Cortex of kidney (tissue), 1 donor: ENCODE measurements at places on chromosomes 5 and 9.

DNA sequence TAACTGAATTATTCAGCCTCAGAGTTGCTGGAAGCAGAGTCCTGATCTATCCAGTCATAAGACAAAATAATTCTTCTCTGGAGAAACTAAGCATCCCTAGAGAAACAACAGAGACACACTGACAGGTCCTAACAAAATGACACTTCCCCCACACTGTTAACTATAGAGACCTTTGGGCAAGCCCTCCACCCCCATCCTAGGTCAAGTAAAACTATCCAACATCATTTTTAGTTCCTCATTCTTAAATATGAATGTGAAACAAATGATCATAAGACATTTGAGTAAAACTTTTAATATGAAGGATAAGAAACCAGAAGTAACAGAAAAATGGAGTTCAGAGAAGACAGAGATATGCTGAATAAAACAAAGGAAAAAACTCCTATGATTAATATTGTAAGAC, 30.9 kb downstream of the CNTLN start:
- DNase-seq = no peak

GRCh38 chr5:30581198-30581935, 612.1 kb upstream of the CDH6 start:
- no peak for DNase-seq

DNA sequence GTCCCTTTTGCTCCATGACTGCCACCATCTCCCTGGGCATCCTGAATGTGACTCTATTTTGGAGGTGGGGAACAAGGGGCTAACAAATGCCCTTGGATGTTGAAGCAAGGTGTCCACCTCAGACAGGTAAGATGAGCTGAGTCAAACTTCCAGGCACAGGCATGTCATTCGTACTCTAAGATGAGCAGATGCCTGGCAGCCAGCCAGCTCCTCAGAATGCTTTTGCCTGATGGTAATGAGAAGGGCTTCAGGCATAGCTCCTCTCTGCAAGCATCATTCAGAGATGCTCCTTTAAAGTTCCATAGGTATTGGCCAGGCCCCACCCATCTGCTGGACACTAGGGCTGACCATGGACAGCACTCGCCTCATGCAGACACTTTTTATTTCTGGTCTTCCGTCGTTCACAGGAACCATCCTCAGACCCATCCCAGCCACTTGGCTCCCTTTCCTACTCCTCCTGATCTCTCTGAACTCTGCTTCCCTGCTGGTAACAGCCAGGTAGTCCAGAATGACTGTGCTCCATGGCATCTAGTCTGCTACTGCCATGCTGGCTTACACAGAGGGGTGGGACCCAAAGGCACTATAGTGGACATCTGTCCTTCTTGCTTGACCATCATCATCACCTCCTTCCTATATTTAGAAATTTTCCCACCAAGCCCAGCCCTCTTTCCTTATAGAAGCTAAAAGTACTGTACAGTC, 118.8 kb downstream of the GLIS3 start:
- no peak for DNase-seq

DNA sequence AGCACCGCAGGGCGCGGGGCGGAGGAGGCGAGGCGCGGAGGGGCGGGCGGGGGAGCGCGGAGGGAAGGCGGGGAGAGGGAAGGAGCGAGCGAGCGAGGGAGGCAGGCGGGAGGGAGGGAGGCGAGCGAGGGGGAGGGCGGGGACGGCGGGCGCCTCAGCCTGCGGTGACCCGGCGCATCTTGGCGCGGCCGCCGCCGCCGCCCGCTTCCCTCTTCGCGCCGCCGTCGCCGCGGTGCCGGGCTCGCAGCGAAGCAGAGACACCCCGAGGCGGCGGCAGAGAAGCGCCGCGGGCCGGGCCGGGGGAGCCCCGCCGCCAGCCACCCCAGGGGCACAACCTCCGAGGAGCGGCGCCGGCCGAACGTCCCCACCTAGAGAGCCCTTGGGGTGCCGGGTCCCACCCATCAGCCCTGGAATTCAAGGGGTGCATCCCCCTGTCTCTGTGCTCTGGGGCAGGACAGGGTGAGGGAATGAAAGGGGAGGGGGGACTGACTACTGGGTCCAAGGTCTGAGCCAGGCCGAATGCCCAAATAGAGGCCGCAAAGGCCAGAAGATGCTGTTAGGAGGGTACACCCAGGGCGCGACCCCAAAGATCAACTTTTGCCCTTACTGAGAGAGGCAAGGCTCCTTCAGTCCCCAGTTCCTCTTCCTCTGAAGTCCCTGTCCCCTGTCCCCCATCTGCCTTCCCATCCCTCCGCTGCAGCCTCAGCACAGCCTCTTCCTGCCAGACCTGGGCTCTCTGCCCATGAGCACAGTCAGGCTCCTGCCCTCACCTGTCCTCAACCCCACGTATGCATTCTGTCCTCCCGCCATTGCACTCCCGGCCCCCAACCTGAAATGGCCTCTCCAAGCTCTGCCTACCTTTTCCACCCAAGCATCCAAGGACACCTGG, at the start of gene ADAMTS2:
TSS of gene ADAMTS2 (minus strand) at position 29 of the 889 bp plus-strand sequence. CDS start 133 bp downstream, outside the sequence.
- no peak for DNase-seq

GRCh38 chr9:114676901-114677300, 5.1 kb downstream of the TEX48 start:
- no peak for DNase-seq

GRCh38 chr5:147439254-147439653, 70.6 kb downstream of the DPYSL3 start:
- DNase-seq = no peak

GRCh38 chr5:123776761-123777160, 264.8 kb downstream of the CSNK1G3 start:
- no peak for DNase-seq

DNA sequence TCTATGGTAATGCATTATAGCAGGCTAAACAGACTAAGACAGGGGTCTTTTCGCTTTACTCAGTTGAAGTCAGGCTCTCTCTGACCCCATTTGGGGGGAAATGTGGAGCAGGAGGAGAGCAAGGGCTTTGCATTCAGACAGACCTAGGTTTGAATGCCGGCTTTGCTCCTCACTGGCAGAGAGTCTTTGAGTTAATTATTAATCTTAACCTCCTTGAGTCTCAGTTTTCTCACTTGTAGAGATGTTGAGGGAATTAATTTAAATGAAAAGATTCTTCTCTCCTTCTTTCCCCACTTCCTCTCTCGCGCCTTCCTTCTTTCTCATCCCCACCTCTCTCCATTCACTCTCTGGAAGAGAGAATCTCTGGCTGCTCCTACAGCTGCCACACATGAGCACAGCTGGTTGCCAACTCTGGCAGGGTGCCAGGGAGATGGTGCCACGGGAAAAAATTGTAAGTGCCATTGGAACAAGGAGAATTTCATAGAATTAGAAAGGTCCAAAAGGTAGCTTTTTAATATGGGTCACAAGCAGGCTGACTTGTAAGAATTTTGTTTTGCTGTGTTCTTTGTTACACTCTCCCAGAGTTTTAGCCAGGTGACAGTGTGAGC, 25.2 kb upstream of the GLRA1 start:
- DNase-seq = no peak
